ENCODE measurements at places on chromosomes 6 and 20.

DNA sequence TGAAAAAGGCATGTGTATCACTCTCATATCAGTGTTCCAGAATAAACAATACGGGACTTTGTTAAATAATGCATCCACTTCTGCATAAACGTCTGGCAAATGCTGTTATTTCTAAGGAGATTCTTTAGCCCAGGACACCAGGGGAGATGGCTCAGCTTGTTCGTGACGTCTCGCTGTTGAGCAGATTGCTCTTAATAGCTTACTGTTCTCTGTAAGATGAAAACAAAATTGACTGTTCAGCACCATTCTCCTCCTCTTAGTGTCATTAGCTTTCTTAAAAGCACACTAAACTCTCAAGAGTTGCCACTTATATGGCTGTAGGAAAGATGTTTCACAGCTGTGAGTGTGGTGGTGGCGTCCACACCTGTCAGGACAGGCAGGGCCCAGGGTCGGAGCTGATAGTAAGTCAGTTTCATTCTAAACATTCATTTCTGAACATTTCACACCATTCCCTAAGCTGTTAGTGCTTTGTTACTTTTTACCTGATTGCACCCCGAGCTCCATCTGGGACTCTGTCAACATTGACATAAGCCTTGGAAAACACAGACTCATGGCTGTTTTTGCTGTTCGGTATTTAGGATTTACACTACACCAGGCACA, 132.1 kb downstream of the ZDHHC14 start:
- DNase-seq: no peak

GRCh38 chr6:53251033-53251672, 97.6 kb downstream of the ELOVL5 start:
- no peak for DNase-seq

DNA sequence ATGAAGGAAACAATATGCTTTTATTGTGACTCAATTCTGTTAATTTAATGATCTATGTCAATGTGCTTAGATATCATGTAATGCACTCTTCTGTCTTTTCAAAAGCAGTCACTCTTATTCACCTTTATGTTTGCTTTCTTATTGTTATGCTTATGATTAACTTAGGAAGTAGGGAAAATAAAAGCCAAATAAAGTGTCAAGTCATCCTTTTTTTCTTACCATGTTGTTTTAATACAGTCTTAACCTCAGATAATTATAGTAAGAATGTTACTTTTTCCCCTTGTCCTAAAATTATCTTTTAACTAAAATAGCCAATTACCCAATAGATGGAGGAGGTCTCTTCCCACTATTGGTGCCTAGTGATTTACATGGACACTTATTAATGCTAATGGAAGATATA, 72.6 kb downstream of the TFAP2B start:
- no peak for DNase-seq

GRCh38 chr20:13715171-13715570, 69.5 kb downstream of the ESF1 start:
- DNase-seq: no peak

- DNase-seq: no peak
These were observed 95.4 kb upstream of the DOK5 start for GRCh38 chr20:54379893-54380584.

Data from kidney (tissue), 22 donors.